ENCODE measurements at places on chromosomes 5 and 9. TPM values are rescaled to one million over a fixed set of nuclear protein-coding genes. Genes with fewer than 3 reads are reported as not detected.

Gene FBN2
- total RNA-seq: 49.0 TPM

Gene NEURL1B
- 4.7 TPM for total RNA-seq

Gene GKAP1
- total RNA-seq: 0.90 TPM

Gene C5orf58
- not detected for total RNA-seq

Gene DOLPP1
- total RNA-seq: 10.8 TPM

Gene KLF4
- total RNA-seq: 33.7 TPM

Gene SLC4A9
- not detected for total RNA-seq

Gene EQTN
- total RNA-seq: not detected

Gene TSTD2
- 15.0 TPM for total RNA-seq

Gene TMEFF1
- 0.13 TPM for total RNA-seq

Gene SNCAIP
- not detected for total RNA-seq

Gene GABRB2
- total RNA-seq: not detected

Gene CD180
- total RNA-seq: not detected

Gene CBY3
- not detected for total RNA-seq

Gene AGXT2
- not detected for total RNA-seq

Gene GFI1B
- not detected for total RNA-seq

Gene CARTPT
- not detected for total RNA-seq

Gene HRH2
- not detected for total RNA-seq

Gene HSPA9
- 820 TPM for total RNA-seq

Gene KLF9
- total RNA-seq: 44.0 TPM

Gene STKLD1
- under 0.01 TPM for total RNA-seq

Gene GZMA
- total RNA-seq: not detected

Gene LCN15
- not detected for total RNA-seq

Gene NNT
- 29.7 TPM for total RNA-seq

Gene SPTLC1
- total RNA-seq: 102 TPM

Gene NUTM2G
- not detected for total RNA-seq

Gene SLC36A2
- not detected for total RNA-seq

Gene C9
- total RNA-seq: not detected

Gene CDX1
- total RNA-seq: not detected

Gene ZDHHC11
- total RNA-seq: 0.53 TPM

Gene TICAM2
- 0.38 TPM for total RNA-seq

Gene OBP2B
- total RNA-seq: not detected

Gene NAIP
- 0.26 TPM for total RNA-seq

Gene LPAR1
- total RNA-seq: 16.8 TPM

Gene GNAQ
- 20.2 TPM for total RNA-seq

Gene CA9
- total RNA-seq: 3.2 TPM

Gene GABRA1
- total RNA-seq: not detected

Gene SPATA31C1
- not detected for total RNA-seq

Gene TAF1L
- under 0.01 TPM for total RNA-seq

Gene ORM2
- total RNA-seq: not detected

Gene FAM200C
- 3.2 TPM for total RNA-seq

Gene MTMR12
- 17.5 TPM for total RNA-seq

Gene RNF180
- 4.5 TPM for total RNA-seq

Gene SPATA31E1
- not detected for total RNA-seq

Gene CSF1R
- total RNA-seq: not detected

Gene ACOT12
- not detected for total RNA-seq

Gene ZDHHC12
- 27.4 TPM for total RNA-seq
